Left renal pelvis (tissue), 4 donors: ENCODE measurements at places on chromosomes 12 and 14.

DNA sequence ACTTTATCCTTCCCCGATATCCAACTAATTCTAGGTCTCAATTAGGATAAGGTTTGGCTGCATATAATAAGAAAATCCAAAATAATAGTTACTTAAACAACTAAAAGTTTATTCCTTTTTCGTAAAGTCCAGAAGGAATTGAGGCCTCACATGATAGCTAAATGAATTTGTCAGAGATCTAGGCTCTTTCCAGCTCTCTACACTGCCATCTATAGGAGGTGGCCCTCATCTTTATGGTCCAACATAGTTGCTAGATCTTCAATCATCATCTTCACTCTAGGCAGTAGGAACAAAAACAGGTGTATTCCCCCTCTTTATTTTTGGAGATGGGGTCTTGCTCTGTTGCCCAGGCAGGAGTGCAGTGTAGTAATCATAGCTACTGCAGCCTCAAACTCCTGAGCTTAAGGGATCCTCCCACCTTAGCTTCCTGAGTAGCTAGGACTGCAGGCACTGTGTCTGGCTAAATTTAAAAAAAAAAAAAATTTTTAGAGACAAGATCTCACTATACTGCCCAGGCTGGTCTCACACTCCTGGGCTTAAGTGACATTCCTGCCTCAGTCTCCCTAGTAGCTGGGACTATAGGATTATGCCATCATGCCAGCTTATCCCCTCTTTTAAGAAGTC is 46.5 kb upstream of the SAV1 start:
- DNase-seq, result no peak

DNA sequence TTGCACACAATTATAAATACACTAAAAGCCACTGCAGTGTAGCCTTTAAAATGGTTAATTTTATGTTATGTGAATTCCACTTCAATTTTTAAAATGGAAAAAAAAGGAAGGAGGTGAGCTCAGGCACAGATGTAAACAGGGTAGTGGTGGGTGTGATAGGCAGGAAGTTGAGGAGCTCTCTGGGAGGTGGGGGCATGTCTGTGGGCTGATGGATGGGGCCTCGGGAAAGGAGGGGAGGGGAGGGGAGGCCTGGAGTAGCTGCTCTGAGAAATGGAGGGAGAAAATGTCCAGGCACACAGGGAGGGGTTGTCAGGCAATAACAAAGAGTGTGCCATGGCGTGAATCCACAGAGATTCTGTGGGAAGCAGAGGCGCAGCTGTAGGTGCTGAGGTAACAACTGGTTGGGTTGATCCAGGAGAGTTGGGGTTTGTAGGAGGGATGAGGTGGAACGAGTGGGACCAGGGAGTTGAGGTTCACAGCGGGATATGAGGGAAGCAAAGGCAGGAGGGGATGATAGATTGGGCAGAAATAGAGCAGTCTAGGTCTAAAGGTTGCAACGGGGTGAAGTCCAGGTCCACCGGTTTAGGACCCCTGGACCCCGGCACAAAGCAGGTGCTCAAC is 57.2 kb downstream of the LTBP2 start:
- no peak for DNase-seq

GRCh38 chr12:49827401-49828099 is 663 bp downstream of the NCKAP5L start:
- no peak for DNase-seq

- DNase-seq, result no peak
Observed at GRCh38 chr14:50829489-50830043, 1.4 kb downstream of the NIN start.

GRCh38 chr12:11564984-11565651 is 84.4 kb upstream of the ETV6 start:
- DNase-seq, result no peak

DNA sequence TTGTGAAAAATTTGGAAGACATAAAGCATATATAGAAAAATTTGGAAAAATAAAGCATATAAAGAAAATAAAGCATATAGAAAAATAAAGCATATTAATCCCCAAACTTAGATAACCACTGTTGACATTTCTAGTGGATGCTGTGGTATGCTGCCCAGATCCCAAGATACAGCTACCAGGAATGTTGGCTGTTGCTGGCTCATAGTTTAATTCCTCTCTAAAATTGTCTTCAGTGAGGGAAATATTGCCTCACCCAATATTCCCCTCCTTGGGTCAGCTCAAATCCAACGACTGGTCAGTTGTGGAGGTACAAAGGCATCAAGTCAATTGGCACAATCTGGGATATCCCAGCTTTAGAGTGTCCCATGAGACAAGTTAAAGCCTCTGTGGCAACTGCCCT is 10.1 kb upstream of the KICS2 start:
- DNase-seq, result no peak

DNA sequence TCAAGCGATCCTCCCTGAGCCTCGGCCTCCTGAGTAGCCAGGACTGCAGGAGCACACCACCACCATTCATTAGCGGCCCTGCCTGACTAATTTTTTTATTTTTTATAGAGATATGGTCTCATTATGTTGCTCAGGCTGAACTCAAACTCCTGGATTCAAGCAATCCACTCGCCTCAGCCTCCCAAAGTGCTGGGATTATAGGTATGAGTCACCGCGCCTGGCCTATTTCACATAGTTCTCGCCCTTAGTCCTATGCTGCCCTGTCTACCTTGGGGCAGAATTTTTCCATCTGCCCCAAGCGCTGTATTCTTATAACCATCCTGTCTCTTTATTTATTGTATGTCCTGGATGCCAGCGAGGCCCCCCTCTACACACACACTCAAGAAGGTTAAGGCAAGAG is 50.9 kb upstream of the BCL2L14 start:
- DNase-seq, result no peak

GRCh38 chr14:70981000-70981952 is 74.0 kb downstream of the PCNX1 start:
- no peak for DNase-seq
